ENCODE measurements at places on chromosomes 4 and X.
A peak's percentile ranks its signal among the peaks of the same experiment; 100 is the strongest.

DNA sequence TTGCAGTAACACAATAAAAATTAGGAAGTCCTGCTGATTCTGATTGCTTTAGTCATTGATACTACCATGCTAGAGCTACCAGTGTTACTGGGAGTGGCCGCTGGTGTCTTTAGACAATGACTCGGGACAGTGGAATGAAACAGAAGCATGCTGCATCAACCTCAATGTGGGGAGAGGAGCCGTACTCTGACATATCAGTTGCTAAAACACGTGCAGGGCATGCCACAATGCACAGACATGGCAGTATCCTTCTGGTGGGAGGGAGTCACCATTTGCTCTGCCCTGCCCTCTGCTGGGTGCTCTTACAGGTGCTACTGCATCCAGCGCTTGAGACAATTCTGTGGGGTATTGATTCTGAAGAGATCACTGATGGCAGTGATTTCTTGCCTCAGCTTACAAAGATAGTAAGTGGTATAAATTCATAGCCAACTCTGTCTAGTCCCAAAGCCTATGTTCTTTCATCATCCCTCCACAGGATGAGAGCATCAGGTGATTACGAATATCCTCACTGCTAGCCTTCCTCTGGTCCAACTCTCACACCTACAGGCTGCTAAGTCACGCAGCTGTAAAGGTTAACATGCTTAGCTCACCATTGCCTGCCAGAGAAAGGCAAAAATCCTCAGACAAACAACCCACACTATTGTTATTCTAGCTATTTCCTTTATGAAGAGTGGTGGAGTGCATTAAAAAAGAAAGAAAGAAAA is 43.7 kb downstream of the NSG1 start:
- no peak for DNase-seq

DNA sequence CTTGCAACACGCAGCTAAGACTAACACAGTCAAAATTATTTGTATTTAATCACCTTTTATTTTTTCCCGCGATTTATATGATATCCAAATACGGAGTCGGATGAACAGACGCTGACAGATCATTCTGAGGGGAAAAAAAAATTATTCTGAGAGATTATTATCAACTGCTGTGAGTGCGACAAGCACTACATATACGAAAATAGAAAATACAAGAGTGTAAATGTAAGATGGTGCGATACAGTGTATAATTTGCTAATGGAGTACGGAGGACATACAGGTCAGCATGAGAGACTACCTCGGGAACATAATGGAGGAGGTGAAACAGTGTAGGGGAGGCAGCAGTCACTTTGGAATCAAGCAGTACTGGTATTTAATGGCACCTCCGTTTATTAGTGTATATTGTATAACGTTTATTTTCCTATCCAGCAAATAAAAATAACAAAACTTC is 2.8 kb upstream of the LIN54 start:
- peak; percentile 57 for DNase-seq

- DNase-seq = no peak
These were observed 50.9 kb upstream of the BCOR start for GRCh38 chrX:40148385-40149285.

DNA sequence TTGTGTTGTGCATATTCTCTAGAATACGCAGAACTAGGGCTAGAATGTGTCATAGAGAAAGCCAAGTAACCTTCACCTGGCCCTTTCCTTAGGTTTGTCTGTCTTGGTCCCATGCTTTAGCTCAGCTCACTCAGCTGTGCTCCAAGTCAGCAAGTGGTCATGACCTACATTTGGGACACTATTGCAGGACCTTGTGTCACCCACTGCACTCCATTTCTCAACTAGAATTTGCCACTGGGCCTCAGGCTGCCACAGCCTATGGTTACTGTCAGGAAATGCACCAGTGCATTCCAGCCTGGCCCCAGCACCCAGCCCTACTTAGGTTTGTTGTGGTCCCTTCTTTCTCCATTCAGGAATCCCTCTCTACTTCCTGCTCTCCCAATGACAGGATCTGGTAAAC is 7.7 kb upstream of the FGG start:
- no peak for DNase-seq
